ENCODE measurements at places on chromosomes 11 and 22.

GRCh38 chr11:121206810-121207209 lies 85.8 kb upstream of the SC5D start:
- H3K36me3 ChIP-seq: no peaks in the 10 kb centered on the region
- no peaks in the 10 kb centered on the region for H3K27me3 ChIP-seq
- H3K4me3 ChIP-seq: no peak overlapping the region
- no peak overlapping the region for H3K27ac ChIP-seq
- H3K4me1 ChIP-seq: peaks cover 9% of the 10 kb centered on the region
- DNase-seq: no peak

GRCh38 chr11:64357446-64357845 lies 1.5 kb upstream of the RPS6KA4 start:
- no peak overlapping the region for H3K4me3 ChIP-seq
- H3K27me3 ChIP-seq: no peaks in the 10 kb centered on the region
- peak overlapping the region; percentile 34 for H3K27ac ChIP-seq
- DNase-seq: no peak
- H3K36me3 ChIP-seq: peaks cover 3% of the 10 kb centered on the region
- H3K4me1 ChIP-seq: peaks cover 22% of the 10 kb centered on the region

DNA sequence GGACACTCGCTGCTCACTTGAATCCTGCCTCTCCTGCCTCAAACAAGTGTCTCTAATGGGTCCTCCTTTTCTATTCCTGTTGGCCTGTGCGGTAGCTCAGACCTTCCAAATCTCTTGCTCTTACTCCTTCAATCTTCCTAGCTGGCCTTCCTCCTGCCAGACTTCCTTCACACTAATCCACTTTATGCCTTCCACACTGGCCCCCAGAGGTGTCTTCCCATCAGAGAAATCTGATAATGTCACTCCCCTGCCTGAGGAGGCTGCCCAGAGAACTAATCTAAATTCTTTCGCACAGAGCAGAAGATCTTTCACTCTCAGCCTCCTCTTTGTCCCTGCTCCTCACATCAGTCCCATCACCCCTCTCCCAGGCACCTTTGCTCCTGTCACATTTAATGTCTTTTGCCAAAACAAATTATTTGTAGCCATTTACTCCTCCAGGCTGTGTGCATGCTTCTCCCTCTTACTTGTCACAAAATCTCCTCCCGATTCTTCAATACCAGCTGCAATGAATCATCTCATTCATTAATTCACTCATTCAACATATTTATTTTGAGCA lies 175.7 kb downstream of the MAML2 start:
- no peak overlapping the region for H3K4me3 ChIP-seq
- H3K4me1 ChIP-seq: no peaks in the 10 kb centered on the region
- no peaks in the 10 kb centered on the region for H3K36me3 ChIP-seq
- no peak overlapping the region for H3K27ac ChIP-seq
- no peaks in the 10 kb centered on the region for H3K27me3 ChIP-seq

DNA sequence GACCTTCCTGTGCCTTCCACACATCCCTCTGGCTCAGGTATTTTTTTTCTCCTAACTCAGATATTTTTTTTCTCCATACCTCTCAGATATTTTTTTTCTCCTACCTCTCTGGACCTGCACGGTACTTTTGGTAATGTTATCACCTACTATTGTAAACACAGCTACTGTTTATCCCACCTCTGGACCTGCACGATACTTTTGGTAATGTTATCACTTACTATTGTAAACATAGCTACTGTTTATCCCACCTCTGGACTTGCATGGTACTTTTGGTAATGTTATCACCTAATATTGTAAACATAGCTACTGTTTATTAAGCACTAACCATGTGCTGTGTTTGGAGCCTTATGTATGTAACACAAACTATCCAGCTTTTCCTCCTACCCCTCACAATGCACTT lies 12.1 kb upstream of the UPB1 start:
- H3K36me3 ChIP-seq: no peaks in the 10 kb centered on the region
- H3K27ac ChIP-seq: no peak overlapping the region
- no peaks in the 10 kb centered on the region for H3K27me3 ChIP-seq
- DNase-seq: no peak
- no peak overlapping the region for H3K4me3 ChIP-seq

- H3K27ac ChIP-seq: no peak overlapping the region
- no peaks in the 10 kb centered on the region for H3K36me3 ChIP-seq
- H3K27me3 ChIP-seq: no peaks in the 10 kb centered on the region
- H3K4me3 ChIP-seq: no peak overlapping the region
Observed at GRCh38 chr11:43845816-43846215, 34.8 kb upstream of the ALKBH3 start.

DNA sequence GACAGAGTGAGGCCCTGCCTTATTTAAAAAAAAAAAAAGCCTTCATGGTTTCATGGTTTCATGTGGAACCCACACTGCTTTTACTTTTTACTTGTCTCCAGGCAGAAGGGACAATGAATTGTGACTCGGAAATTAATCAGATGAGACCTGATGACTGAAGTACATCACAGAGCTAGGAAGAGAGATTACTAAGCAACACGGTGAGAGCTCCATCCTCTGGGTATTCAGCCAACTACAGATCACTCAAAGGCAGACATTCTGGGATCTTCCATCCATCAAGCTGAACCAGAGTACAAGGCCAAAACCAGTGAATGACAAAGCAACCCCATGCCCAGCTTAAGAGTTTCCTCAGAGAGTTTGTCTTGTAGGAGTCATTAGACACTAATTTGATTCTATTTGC lies 433.2 kb downstream of the SOX6 start:
- peaks cover 3% of the 10 kb centered on the region for H3K4me1 ChIP-seq
- no peak overlapping the region for H3K27ac ChIP-seq
- H3K4me3 ChIP-seq: no peak overlapping the region

DNA sequence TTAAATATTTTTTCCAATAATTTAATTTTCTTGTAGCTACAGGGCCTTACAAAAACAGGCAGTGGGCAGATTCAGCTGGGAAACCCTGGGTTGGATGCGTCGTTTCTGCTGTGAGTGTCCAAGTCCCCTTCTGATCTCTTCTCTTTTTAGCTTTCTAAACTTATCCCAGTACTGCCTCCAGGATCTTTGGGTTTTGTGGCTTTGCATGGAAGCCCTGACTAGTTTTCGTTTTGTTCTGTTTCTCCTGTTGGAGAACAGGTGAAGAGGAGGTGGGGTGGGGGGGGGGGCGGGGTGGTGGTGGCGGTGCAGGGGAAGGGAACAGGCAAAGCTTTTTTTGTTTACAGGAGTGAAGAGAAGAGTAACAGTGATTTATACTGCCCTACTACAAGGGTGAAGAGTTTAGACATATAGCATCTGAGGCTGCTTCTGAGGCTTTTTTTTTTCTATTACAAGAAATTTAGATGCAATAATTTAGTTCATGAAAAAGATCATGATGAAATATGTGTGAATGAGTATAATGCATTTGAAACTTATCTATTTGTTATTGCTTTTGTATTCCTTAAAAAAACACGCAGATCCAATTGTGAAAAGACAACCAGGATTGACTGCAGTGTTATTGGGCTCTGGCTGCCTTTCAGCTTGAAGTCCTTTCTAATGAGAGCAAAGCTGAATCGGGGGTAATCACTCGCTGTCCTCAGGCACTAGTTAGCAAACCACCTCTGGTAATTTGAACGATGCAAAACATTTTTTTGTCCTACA lies 142.9 kb downstream of the NCAM1 start:
- DNase-seq: no peak
- H3K36me3 ChIP-seq: no peaks in the 10 kb centered on the region
- H3K4me1 ChIP-seq: peaks cover 11% of the 10 kb centered on the region
- H3K4me3 ChIP-seq: no peak overlapping the region
- no peaks in the 10 kb centered on the region for H3K27me3 ChIP-seq
- peak overlapping the region; percentile 1 for H3K27ac ChIP-seq

- no peak for DNase-seq
- H3K27me3 ChIP-seq: no peaks in the 10 kb centered on the region
- H3K27ac ChIP-seq: no peak overlapping the region
- H3K36me3 ChIP-seq: no peaks in the 10 kb centered on the region
- H3K4me3 ChIP-seq: no peak overlapping the region
- no peaks in the 10 kb centered on the region for H3K4me1 ChIP-seq
Observed at GRCh38 chr11:37748641-37749040, 1150.6 kb upstream of the RAG2 start.

Measured in cardiac muscle cell (in vitro differentiated cells and primary cell).